ENCODE measurements at places on chromosomes 13 and 19.

GRCh38 chr19:36652958-36653357 is 13.7 kb downstream of the ZNF461 start:
- DNase-seq, result no peak

DNA sequence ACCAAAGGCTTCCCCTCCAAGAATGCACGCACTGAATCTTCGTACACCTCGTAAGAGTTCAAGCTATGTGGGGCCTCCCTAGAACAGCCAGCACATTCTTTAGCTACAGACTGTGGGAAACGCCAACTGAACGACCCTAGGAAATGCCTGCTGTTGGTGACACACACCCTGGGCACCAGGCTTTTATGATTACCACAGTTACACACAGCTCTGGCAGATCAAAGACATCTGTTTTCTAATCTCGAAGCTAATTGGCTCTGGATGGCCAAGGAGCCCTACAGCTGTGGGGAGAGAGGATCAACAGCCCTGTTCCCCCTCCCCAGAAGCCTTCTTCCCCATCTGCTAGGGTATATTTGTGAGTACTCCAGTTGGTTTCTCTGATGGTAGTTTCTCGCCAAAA is 123.0 kb downstream of the COL4A1 start:
- no peak for DNase-seq

DNA sequence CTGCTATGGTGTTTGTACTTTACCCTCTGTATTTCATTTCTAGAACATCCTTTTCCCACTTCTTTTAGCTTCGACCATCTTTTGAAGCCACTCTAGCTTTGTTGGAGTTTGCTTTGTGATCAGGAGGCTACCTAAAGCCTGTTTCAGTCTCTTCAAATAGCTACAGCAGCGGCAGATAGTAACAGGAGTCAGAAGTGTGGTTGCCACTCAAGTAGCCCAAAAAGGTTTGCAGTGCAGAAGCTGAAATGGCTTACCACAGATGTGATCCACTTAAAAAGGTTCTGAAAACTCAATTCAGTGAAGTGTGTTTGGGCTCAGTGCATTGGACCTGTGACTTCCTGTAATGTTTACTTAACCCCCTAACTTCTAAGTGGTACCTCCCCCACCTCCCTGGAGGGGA is 26.2 kb downstream of the WASF3 start:
- DNase-seq, result no peak

- no peak for DNase-seq
These were observed 27.9 kb upstream of the PARP4 start for GRCh38 chr13:24540236-24541126.

DNA sequence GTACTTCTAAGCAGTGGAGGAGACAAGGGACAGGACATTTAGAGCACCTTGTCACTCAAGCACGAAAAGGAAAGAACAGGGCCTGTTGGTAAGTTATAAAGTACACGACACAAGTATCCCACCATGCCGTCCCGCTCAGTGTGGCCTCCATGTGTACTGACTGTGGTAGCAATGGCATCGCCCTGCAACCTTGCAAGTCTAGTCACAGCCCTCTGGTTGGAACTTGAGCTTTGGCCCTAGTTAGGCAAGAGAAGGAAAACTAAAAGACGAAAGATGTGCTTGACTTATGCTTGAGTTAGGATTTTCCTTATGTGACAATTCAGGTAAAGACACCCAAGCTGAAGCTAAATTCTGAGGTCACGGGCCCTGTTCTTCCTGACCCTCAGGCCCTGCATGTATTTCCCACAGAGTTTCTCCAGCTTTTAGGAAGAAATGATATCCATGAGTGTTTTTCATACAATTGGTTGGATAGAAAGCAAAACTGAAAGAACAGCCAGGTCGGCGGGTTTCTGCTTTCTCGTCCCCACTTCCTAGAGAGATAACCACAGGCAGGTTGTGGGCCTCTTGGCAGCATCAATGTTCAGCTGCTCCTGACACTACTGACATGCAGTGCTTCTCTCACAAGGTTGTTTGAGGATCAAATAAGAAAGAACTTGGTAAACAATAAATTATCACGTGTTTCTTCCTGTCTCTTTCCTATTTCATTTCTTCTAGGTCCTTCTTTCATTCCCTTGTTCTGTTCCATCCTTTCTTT is 216.2 kb downstream of the IRS2 start:
- DNase-seq, result no peak

GRCh38 chr13:103694471-103694870 is 628.3 kb upstream of the SLC10A2 start:
- DNase-seq, result no peak

- DNase-seq, result no peak
These were observed 21.5 kb upstream of the SGCG start for GRCh38 chr13:23159205-23159759.

DNA sequence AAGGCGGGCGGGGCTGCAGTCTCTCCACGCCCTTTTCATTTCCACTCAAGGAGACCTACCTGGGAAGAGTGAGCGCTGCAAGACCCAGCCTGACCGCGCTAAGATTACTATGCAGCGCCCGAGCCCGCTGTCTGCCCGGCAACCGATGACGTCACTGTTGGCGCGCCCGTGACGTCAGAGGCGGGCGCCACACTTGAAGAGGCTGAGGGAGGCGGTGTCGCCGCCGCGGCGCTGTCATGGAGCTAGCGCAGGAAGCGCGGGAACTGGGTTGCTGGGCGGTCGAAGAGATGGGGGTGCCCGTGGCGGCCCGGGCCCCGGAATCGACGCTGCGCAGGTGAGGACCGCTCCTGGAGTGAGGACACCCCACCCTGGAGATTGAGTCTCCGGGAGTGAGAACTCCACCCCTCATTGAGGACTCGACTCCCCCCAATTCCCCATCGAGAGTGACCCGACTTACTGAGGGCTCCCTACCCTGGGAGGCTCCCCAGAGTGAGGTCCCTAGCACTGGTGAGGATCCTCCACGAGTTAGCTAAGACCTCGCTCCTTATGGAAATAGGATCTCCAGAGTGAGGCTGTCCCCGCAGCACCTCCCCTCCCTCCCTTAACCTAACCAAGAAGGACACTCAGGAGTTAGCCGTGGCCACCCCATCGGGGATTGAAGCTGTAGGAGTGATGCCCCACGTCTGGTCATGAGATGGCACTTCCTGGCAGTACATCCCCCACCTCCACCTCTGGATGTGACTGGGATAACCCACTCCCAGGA is at the start of gene HAUS5:
Gene HAUS5 (plus strand): TSS at position 177 of the 763 bp plus-strand sequence. CDS start 60 bp downstream, at position 237.
- peak; percentile 60 for DNase-seq

- DNase-seq, result no peak
These were observed 4.0 kb upstream of the IRGC start for GRCh38 chr19:43711751-43712355.

DNA sequence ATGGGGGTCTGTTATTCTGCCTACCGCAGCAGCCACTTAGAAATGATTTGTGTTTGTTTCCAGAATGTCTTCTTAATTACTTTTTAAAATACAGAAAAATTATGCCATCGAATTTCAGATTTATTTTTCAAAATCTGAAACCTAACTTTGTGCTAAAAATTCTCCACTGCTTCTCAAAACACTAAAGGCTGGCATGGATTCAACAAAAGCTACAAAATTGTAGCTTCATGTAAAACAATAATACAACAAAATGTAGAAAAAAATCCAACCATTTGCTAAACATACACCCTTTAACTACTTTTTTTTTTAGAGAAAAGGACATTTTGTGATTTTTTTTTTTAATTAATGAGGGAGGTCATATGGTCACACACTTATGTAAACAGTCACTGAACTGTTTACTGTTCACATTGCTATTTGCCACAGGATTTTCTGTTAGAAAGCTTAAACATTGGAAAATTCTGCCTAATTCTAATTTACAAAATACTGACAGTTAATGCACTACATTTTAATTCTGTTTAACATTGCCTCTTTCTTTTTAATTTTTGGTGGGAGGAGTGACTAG is 606.6 kb downstream of the DCT start:
- DNase-seq, result no peak

GRCh38 chr13:28423010-28423409 is 71.9 kb downstream of the FLT1 start:
- no peak for DNase-seq

DNA sequence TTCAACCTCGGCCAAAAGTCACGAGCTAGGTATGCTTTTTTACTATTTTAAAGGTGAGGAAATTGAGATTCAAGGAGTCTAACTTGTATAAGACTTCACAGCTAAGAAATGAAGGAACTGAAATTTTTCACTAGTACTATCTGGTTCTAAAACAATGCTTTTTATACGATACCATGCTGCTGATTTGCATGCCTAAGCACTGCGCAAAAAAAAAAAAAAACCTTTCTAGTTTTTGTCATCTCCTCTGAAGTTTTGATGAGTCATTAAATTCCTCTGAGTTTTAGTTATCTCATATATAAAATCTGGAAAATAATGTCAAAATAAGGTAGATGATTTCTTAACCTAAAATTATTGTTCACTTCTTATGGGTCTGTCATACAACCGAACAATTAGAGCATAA is 28.0 kb upstream of the UFM1 start:
- no peak for DNase-seq

DNA sequence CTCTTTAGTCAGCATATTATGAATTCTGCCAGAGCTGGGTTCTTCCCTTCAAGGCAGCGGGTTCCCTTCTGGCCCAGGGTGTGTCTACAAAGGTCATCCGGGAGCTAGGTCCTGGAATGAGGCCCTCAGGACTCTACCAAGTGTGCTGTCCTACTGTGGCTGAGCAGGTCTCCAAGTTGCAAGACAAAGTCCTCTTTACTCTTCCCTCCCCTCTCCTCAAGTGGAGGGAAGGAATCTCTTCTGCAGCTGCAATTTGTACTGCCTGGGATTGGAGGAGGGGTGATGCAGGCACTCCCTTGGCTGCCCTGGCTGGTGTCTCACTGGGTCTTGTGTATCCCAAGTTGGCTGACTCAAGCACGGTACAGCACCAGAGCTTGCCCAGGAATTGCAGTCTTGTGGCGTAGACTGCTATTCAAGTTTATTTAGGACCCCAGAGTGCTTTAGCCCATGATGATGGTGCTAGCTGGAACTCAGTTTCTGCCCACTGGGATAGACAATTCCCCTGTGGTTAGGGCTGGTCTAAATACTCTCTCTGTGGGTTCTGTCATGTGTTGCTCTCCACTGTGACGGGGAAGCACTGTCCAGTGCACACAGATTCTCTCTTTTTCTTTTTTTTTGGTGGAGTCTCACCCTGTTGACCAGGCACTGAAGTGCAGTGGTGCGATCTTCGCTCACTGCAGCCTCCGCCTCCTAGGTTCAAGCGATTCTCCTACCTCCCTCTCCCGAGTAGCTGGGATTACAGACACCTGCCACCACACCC is 28.5 kb downstream of the RFC3 start:
- DNase-seq, result no peak

- no peak for DNase-seq
These were observed 8.4 kb downstream of the PLEKHF1 start for GRCh38 chr19:29673451-29674371.

DNA sequence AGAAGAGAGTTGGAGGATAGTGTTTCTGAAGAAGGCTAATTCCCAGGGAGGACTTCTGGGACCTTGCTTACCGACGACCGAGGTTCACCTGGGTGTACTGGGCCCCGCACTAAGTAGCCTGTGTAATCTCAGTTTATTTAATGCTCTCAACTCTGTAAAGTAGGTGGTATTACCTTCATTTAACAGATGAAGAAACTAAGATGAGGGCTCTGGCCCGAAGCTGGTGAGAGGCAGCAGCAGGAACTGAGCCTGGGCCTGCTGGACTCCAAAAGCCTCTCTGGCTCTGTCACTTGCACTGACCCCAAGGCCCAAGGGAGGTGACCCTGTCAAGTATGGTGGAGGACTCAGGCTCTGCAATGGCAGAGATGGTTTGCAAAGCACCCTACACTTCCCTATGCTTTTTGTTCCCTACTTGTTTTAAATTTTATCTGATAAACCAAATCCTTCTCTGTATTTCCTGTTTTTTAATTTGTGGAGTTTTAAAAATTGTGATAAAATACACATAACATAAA is 50.6 kb downstream of the GGACT start:
- no peak for DNase-seq

DNA sequence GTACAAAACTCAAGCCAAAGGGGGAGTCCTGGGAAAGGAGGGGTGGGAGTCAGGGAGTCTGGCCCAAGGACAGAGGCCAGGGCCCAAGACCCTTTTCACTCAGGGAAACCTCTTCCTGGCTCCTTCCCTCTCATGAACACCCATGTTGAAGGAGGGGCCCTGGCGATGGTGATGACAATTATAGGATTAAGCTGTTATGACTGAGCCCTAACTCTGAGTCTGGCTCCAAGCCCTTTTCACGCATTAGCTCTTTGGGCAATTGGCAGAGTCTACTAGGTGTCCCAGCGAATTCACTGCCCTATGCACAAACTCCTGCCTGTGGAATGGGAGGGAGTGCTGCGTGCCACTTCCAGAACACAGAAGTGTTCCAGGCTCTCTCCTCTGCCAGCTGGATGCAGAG is 20.7 kb downstream of the ZNF575 start:
- no peak for DNase-seq

- no peak for DNase-seq
These were observed 9.5 kb downstream of the AXL start for GRCh38 chr19:41228486-41228885.

- DNase-seq, result no peak
These were observed 29.3 kb upstream of the ATP1A3 start for GRCh38 chr19:42023121-42023942.

DNA sequence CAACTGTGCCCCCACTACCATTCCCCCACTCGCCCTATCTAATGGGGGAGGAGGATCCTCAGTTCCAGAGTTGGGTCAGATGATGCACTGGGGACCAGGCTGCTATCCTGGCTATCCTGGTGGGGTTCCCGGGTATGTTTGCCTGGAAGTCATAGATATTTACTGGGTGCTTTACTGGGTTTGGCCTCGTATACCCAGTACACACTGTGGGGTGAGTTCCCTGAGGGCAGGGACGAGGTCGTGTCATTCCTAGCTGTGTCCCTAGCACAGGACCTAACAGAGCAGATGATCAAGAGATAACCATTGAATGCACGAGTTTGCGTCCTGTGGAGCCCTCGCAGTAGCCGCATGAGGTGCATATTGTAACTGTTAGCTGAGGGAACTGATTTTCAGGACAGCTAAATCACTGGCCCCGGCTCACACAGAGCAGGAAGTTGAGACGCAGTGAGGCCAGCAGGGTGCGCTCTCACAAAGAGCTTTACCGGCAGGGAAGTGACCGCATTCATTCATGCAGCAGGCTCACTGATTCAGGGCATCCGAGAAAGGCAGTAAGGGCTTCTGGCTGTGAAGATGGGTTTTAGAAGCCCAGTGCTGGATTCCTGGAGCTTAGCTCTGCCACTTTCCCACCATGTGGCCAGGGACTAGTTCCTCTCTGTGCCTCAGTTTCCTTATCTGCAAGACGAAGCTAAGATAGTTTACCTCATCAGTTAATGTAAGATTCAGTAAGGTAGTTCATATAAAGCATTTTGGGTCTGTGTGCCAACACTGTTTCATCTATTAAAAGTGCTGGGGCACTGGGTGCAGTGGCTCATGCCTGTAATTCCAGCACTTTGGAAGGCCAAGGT is 6.0 kb downstream of the RUVBL2 start:
- DNase-seq, result no peak

- no peak for DNase-seq
These were observed 119.7 kb upstream of the SPATA13 start for GRCh38 chr13:24040835-24041234.

GRCh38 chr19:46155237-46155636 is 7.2 kb downstream of the IGFL2 start:
- no peak for DNase-seq

DNA sequence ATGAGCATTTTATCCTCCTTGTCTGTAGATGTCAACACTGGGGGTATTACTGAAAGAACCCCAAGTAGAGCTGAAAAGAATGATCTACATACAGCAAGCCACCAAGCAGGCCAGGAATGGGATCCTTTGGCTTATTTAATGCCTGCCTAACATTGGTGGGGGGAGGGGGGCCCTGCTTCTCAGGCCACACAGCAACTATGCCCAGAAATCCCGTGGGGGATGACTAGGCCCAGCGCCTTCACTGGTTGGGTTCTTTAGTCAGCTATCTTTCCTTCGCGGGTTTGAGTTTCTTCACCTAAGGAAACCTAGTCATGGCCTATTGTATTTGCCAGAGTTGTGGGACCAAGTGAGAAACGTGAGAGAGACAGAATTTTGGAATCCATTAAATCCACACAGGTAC is 80.5 kb downstream of the CCNA1 start:
- DNase-seq, result no peak
